ENCODE measurements at places on chromosomes 7 and 10. TPM values are rescaled to one million over a fixed set of nuclear protein-coding genes. Genes with fewer than 3 reads are reported as not detected.

Gene IQCE
- 17.9 TPM for total RNA-seq

DNA sequence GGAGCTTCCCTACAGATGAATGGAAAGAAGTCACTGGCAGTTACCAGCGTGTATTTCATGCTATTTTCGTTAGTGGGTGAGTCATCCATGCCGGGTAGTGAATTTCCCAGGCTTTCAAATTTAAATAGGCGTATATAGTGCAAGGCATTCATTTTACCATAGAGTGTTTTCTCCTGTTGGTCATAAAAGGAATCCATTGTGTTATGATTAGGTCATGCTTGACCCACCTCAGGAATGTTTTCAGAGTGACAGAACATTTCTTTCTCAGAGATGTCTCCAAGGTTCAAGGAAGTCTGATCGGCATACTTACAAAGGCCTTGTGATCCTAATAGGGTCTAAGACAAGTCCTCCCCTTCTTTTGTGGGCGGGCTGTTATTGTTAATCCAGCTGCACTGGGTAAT is 110.7 kb downstream of the AKR1D1 start:
- no peak for DNase-seq

- no peak for DNase-seq
Measured at GRCh38 chr7:127824682-127825081, 172.7 kb downstream of the SND1 start.

DNA sequence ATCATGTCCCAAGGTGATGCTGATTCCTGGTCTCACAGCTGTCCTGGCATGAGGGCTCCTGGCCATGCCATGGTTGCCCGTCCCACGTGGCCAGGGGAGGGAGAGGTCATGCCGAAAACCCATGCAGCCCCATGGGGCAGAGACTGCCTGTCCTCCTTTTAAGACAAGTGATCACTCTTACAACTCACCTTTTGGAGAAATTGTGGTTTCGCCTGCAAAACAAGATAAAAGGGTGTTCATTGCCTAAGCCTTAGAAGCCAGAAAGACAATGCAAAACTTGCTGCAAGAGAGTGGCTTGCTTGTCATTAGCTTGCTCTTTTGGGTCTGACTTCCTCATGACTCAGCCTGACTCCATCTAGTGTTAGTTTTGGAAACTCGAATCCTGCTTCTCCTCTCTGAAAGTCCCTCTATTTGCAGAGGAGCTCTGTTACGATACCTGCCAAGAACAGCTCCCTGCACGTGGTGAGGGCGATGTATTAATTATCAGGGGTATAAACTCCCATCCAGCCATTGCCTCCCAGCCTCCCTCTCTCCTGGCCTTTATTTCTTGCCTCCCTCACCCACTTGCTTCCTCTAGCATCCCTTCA is 26.7 kb downstream of the TMEM273 start:
- DNase-seq, result no peak

- peak; percentile 55 for DNase-seq
Measured at GRCh38 chr10:94545391-94546048, at the start of gene HELLS. Gene HELLS, plus strand, starts transcription at chr10:94545788. Its CDS starts 134 bp downstream, at chr10:94545922.

GRCh38 chr10:117609095-117609795 is 66.7 kb downstream of the EMX2 start:
- peak; percentile 17 for DNase-seq

Gene NYAP1
- 55.0 TPM for total RNA-seq

DNA sequence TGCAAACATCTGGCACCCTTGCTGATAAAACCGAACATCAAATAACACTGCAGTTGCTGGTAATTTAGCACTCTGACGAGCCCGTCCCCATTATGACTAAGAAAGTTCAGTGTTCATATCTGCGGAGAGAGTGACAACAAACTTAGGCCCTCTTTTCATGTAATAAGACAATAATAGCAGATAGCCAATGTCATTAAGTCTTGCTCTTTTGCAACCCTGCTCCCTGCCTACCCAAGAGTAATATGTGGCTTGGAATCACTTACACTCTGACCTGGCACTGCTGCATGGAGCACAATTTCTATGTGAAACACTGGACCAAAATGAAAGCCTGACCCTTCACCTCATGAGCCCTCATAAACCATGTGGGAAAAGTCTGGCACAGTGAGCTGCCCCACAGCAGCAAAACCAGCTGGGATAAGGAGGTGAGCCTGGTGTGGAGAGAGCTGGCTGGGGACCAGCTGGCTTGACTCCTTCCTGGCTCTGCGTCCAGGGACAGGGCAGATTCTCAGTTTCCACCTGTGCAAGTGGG is 86.5 kb downstream of the HIPK2 start:
- no peak for DNase-seq

- DNase-seq, result no peak
Measured at GRCh38 chr7:22584179-22584578, 84.2 kb upstream of the STEAP1B start.

GRCh38 chr7:29372351-29373090 is 177.9 kb downstream of the CHN2 start:
- no peak for DNase-seq

Gene MARVELD1
- total RNA-seq, result 6.1 TPM

DNA sequence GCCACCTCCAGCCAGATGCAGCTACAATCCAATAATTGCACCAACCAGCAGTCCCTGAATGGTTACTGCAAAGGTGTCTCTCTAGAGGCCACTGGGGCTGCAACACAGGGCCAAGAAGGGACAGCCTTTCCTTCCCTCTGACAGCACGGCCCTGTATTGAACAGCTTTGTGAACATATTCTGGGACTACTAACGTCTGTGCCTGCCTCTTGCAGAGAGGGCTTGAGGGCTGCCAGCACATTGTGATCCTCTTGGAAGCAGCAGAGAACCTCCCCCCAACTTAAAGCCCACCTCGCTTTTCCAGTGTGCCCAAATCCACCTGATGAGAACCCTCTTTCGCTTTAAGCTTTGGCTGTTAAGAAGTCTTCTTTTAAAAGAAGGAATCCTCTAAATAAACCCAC is 415.9 kb downstream of the RPS24 start:
- no peak for DNase-seq

DNA sequence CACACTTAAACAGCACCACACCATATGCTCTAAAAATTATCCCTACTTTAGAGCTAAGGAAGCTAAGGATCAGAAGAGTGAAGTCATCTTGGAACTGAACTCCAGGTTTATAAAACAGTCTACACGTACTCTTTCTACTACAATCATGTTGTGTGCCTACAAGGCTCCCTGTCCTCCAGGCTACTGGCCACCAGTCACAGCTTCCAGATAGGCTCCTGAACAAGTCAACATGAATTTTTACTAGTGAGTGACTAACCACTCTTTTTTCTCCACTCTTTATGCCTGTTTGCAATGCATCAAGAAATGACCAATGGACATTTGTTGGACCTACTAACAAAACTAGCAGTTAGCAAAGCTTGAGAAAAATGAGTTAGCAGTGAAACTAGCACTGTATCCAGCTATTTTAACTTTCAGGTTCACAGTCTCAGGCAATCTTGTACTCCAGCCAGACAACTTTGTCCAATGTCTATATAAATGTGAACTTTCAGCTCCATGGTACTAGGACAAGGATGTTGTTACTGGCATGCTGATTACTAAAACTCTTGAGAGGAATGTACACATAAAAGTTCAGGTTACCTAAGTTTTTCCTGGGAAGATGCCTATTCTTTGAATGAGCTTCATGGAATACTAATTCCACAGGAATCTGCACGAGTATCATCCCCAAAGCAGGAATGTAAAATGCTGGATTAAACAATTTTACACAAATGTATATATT is 180.0 kb downstream of the BTAF1 start:
- DNase-seq, result no peak
